Activated CD4-positive, alpha-beta T cell treated with anti-CD3 and anti-CD28 coated beads, Interleukin-2, amount 10 ng/mL, durations not matched to agents 24 days and 14 days (primary cell): ENCODE measurements at places on chromosomes 2 and 18.

DNA sequence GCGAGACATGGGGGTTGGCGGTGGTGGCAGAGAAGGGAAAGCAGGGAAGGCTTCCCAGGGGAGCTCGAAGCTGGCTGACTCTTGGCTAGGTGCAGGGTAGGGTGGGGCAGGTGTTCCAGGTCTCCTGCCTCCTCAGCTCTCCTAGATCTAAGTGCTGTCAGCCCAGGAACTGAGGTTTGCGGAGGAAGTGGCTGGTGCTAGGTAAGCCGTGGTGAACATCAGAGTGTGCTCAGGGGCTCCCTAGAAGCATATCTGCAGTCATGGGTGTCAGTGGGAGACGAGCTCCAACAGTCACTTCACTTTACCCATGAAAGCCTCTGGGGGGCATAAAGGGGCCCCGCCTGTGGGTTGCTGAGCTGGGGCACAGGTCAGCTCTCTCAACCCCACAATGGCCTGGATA, 34.1 kb downstream of the ARHGEF4 start:
- no peak for DNase-seq

GRCh38 chr2:74094291-74094690, 53.4 kb downstream of the BOLA3 start:
- no peak for DNase-seq

DNA sequence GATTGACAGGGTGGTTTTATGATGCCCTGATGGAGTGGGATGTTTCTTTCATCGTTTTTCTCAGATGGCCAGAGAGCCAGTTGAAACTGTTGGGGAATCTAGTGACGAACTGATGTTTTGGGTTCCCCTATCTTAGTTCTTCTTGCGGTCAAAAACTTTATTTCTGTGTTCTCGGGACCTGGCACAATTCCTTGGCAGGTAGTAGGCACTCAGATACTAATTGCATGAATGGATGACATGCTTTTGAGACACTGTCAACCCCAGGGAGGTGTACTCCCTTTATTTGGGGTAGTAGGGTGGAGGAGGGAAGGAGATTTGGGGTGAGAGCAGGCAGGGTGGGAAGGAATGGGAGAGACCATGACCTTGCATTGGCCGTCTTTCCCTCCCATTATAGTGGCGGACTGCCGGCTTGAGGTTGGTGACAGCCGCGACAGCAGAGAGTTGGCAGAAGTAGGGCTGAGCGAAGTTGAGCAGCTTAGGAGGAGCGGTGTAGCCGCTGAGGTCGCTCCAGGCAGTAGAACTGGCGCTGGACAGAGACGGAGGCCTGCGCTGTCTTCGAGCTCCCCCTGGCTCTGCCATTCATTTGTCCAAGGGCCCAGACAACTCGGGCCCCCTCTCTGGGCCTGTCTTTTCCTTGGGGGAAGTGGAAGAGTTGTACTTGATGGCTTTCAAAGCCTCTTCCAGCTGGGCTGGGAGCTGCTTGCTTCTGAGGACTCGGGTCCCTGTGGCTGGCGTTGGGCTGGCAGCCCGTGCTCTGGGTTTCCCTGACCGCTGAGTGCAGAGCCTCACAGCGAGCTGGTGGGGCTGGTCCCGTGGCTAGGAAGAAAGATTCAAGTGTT, 2.6 kb downstream of the TET3 start:
- peak; percentile 81 for DNase-seq

DNA sequence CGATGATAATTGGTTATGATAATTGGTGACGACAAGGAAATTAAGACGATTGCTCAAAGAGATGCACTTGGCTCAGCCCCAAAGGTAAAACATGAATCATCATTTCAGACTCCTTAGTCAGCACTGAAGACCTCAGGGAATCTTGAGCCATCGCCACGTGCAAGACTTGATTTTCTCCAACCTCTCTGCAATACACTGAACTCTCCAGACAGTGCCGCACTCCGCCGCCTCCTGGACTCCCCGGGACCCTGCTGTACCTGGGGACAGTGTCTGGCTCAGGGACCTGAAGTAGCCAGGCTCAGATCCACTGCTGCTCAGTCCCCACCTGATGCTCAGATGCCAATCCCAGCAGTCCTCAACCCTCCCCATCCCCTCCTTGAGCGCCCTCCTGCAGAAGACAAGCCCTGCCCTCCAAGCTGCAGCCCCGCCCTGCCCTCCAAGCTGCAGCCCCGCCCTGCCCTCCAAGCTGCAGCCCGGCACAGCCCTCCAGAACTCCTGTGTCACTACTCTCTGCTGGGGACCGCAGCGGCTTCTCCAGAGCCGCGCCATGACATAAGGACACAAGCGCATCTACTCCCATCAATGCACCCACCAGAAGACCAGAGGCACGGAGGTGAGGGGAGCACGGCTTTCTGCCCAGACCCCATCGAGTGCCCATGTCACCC, 1.1 kb downstream of the TMEM18 start:
- no peak for DNase-seq

GRCh38 chr2:119436993-119437772, 5.5 kb downstream of the TMEM37 start:
- no peak for DNase-seq

DNA sequence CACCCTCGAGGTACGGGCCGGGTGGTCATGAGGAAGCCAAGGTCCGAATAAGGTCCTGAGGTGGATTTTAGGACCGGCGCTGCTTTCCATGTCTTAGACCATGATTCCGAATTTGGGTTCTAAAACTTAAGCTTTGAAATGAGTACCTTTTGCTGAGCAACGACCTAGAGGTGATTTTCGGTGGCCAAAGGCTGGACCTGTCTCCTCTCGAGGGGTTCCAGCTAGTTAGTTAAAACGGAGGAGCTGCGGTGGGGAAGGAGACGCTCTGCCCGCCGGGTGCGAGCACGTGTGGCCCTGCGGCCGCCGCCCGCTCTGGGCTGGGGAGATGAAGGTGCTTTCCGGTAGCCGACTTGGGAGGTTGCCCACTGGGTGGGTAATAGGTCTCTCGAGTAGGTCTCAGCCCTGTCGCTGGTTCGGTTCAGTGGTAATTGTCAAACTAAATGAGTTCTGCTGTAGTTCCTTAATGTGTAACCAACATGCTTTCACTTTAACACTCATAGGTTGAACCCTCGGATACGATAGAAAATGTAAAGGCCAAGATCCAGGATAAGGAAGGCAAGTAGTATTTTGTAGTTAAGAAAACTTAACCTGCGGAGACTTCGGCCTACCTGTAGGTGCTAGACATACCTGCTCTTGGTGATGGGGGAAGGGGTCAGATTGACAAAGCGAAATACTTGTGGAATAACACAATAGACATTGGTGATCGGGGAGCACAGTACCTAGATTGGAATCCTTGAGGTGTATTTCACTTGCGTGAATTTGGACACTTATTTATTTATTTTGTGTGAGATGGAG, 572 bp downstream of the RPS27A start:
- peak; percentile 82 for DNase-seq

GRCh38 chr2:145530653-145531052, 1010.7 kb upstream of the ZEB2 start:
- DNase-seq, result no peak

DNA sequence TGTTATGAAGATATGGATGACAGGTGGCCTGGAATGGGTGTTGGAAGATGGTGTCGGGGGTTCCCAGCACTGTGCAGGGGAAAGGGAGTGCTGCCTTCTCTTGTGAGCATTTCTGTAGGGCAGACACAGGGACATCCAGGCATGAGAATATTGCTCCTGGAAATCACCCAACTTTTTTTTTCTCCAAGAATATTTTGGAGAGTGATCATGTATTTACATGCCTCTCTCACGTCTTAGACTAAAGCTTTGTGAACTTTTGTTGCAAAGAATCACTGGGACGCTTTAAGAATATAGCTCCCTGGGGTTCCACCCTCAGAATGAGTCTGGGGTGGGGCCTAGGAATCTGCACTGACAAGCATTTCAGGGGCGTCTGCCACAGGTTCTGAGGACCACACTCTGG, 68.7 kb downstream of the VWA3B start:
- no peak for DNase-seq

GRCh38 chr2:86140969-86141392, 34.9 kb downstream of the PTCD3 start:
- no peak for DNase-seq
